ENCODE measurements at places on chromosomes 7 and 10.

GRCh38 chr7:94481279-94481678, 28.3 kb upstream of the CASD1 start:
- DNase-seq = no peak

- no peak for DNase-seq
Observed at GRCh38 chr10:47346581-47347302, 1.4 kb upstream of the RBP3 start.

DNA sequence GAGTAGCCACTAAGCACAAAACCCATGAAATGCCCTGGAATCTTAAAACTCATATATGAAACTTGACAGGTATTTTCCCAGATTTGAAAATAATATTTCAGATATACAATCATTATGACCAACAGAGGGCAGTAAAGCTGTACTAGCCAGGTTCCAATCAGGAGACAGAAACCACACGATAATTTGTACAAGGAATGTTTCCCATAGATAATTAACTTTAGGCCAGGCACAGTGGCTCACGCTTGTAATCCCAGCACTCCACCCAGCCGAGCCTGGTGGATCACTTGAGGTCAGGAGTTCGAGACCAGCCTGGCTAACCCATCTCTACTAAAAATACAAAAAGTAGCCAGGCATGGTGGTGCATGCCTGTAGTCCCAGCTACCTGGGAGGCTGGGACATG, 31.0 kb upstream of the NUB1 start:
- DNase-seq = no peak

DNA sequence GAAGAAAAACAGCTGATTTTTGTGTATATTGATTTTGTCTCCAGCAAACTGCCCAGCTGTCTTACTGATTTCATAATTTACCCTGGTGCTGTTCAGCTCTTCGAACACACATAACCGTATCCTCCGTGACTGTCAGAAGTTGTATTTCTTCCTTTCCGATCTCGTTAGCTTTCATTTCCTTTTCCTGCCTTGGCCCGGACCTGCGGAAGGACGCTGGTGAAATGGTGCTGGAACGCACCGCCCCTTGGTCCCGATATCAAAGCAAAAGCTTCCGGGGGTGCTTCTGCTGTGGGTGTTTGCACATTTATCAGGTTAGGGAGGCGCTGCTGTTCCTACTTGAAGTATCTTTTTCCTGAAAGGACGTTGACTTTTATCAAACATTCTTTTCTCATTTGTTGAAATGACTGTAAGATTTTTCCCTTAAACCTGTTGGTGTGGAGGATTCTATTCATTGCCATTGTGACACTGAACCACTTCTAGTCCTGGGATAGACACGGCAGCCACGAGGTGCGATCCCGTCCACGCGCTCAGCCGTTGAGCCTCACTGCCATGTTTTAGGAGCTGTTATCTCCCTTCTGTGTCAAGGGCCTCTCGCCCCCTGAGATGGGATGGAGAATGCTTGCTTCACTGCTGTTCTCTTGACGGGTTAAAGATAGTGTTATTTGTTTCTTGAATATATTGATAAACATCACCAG, 72.6 kb downstream of the FOXL3 start:
- DNase-seq = peak; percentile 29

DNA sequence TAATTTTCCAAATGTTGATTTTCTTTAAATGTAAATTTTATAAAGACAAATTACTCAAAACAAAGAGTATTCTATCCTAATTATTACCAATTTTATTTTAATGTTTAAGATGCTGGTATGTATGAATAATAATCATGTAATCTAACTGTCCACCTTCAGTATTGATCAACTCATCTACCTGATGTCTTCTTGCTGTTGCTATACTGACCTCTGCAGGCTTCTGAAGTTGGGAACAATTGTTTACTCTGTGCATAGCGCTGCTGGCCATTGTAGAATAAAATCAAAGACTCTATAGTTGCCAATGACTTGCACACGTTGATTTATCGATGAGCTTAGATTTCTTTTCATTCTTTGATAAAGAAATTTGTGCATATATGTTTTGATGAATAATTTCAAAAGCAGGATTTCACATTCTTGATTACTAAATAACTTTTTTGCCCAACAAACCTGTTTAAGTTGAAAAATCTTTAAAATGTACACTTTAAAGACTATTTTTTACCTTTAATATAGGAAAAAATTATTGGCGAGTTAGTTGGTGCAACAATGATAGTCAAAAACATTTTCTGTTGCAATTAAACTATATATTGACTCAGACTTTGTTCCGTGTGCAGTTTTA, 282.3 kb downstream of the TFEC start:
- DNase-seq = no peak

DNA sequence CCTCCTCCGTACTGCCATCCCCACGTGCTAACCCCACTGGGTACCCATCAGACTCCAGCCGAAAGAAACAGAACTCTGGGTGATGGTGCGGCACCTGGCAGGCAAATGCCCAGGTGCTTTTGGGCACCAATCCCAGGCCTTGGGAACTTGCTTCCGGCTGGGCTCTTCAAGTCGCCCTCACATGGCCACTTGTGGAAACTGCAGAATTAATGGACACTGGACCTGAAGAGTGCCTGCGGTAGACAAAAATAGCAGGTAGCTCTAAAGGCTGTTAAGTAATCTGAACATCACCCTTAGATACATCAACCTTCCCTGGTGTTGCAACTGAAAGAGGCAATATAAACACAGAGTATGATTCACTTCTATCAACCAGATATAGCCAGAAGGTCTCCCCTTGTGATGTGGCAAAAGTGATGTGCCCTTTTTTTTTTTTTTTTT, 644.4 kb downstream of the GRM8 start:
- DNase-seq = no peak

- no peak for DNase-seq
Observed at GRCh38 chr10:14459665-14460064, 128.9 kb upstream of the FRMD4A start.

DNA sequence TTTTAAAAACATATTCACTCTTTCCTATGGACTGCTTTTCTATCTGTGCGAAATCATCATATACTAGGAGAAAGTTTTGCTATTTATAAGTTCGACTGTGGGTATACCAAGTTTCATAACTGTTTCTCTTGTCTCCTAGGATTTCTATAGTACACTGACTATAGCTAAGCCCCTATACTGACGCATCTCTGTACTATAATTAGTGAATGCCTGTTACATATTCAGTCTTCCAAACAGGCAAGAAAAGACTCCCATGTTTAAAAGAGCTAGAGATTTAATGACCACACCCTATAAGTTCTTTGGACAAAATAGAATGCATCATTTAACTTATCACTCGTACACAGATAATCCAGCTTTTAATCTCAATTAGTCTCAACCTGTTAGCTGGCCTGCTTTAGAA, 80.8 kb downstream of the UPF2 start:
- DNase-seq = no peak

GRCh38 chr7:43824963-43825362, 44.4 kb downstream of the MRPS24 start:
- DNase-seq = no peak

DNA sequence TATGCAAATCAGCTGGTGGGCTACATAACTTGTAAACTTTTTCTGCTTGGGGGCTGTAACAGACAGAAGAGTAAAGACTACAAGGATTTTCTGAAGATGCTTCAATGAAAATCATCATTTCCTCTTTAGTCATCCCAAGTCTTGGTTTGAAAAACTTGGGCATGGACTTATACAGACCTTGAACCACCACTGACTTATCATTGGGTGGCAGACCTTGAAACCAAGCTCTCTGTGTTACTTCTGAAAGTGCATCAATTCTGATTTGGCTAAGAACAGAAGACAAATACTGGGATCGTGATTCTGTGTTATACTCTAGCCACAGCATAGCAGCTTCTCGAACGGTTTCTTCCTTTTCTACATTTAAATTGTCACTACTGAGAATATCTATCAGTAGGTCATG, 21.3 kb downstream of the KBTBD2 start:
- DNase-seq = no peak

- no peak for DNase-seq
Observed at GRCh38 chr10:22911889-22912762, 15.7 kb upstream of the ARMC3 start.

DNA sequence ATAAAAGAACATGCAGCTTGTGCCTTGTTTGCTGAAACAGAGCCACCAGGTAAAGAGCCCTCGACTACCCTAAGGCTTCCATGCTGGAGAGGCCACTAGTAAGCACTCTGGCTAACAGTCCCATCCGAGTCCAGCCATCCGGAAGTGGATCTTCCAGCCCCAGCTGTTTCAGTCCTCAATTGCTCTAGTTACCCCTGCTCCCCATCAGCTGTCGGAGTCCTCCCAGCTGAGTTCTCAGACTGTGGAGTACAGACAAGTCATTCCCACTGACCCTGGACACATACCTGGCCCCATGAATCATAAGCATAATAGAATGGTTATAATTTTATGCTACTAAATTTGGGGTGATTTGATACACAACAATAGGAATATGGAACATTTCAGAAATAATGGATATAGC, 13.5 kb upstream of the FZD1 start:
- DNase-seq = no peak

DNA sequence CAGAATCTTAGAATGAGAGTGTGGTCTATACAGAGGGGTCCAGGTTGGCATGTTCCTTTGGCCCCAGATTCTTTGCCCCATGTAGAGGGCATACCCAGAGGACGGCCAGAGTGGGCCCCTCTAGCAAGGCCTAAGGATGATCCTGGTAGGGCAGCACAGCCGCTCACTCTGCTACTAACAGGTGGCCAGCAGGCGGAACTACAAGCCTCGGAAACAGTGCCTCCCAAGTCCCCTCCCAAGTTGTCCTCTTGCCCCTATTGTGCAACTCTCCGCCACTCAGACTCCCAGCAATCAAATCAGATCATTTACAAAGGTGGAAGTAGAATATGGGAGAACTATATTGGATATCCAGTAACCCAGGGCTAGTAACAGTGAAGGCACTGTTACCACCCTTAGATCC, 107.4 kb downstream of the STRA8 start:
- no peak for DNase-seq

DNA sequence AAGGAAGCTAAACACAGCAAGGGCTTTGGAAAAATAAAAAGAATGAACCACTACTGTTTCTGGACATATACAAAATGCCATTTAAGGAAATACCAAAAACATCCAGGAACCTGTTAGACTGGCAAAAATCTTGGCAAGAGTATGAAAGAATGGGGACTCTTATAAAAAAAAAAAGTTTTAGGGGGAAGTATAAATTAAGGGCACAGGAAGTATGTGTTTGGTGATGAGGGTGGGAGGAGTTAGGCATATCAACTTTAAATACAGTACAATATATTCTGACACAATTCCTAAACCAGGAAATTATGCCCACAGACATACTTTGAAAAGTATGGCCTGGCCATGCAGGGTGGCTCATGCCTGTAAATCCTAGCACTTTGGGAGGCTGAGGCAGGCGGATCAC, 74.2 kb downstream of the WAPL start:
- DNase-seq = no peak

DNA sequence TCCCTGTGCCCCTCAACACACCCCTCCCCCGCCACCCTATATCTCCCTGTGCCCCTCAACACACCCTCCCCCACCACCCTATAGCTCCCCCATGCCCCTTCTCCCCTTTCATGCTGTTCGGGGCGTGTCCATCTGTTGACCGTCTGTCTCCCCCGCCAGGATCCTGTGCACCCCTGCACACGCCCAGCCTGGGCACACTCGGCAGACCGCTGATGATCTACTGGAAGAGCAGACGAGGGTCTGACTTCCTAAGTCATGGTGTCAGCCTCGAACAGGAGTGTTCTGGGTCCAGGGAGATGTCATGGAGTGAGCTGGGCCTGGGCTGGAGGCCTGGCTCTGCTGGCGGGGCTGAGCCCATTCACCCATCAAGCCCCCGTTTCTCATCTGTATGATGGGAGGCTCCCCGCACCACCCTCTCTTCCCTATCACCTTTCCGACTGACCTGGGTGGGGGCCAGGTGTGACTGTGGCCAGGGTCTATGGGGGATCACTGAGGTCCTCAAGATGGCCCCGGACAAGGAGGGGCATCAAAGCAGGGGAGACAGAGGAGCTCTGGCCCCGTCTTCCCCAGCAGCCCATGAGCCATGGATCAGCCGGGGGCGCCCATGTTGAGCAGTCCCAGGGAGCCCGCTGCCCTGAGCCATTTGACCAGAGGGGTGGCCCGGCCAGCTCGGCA, 48.3 kb downstream of the PDGFA start:
- DNase-seq = no peak

GRCh38 chr7:51144178-51144577, 172.4 kb downstream of the COBL start:
- no peak for DNase-seq

Measured in activated T-cell treated with anti-CD3 and anti-CD28 coated beads for 48 hours (primary cell).